ENCODE measurements at places on chromosomes 12 and 14. TPM values are rescaled to one million over a fixed set of nuclear protein-coding genes. Genes with fewer than 3 reads are reported as not detected.

Gene ZDHHC22
- total RNA-seq = 0.30 TPM

Gene PPP1R36
- 0.57 TPM for total RNA-seq

Gene KRT82
- total RNA-seq = not detected

Gene NID2
- total RNA-seq = 15.1 TPM

Gene KITLG
- 12.3 TPM for total RNA-seq

Gene JPH4
- total RNA-seq = not detected

Gene ACOT6
- total RNA-seq = not detected

Gene OTX2
- not detected for total RNA-seq

Gene IGF1
- not detected for total RNA-seq

Gene ASCL1
- total RNA-seq = not detected

Gene CD4
- total RNA-seq = not detected

Gene MYO1H
- not detected for total RNA-seq

Gene RTN1
- total RNA-seq = not detected

Gene CDC42BPB
- total RNA-seq = 72.8 TPM

Gene NKX2-1
- total RNA-seq = 0.04 TPM

Gene KHNYN
- 30.9 TPM for total RNA-seq

Gene ZNF605
- total RNA-seq = 3.6 TPM

Gene A2M
- not detected for total RNA-seq

Gene DEPDC4
- 2.0 TPM for total RNA-seq

Gene CLEC2D
- 0.75 TPM for total RNA-seq

Gene ANO6
- total RNA-seq = 77.7 TPM

Gene KRT4
- 4.0 TPM for total RNA-seq

Gene ETV6
- 5.9 TPM for total RNA-seq

Gene LRRIQ1
- 1.3 TPM for total RNA-seq

Gene ST8SIA1
- 0.11 TPM for total RNA-seq

Gene ISCU
- 96.2 TPM for total RNA-seq

Gene DPPA3
- not detected for total RNA-seq

Gene HSPA2
- total RNA-seq = 39.3 TPM

Gene TMTC1
- 0.05 TPM for total RNA-seq

Gene GARIN6
- not detected for total RNA-seq

Gene SLC24A4
- 0.26 TPM for total RNA-seq

Gene TRIP11
- total RNA-seq = 12.4 TPM

Gene TRPV4
- total RNA-seq = 0.08 TPM

Gene SPTB
- total RNA-seq = 0.80 TPM

Gene LBHD2
- total RNA-seq = 0.18 TPM

Gene AQP6
- total RNA-seq = not detected

Gene SERPINA10
- 0.06 TPM for total RNA-seq

Gene MFAP5
- total RNA-seq = 0.07 TPM

Gene HOXC5
- total RNA-seq = 0.81 TPM

Gene CEBPE
- total RNA-seq = not detected

Gene PIWIL1
- not detected for total RNA-seq

Gene AKAP5
- 0.45 TPM for total RNA-seq

Gene NTN4
- total RNA-seq = 59.8 TPM

All from A549 treated with DMSO at 1 μM for 4 hours (cell line).